ENCODE measurements at places on chromosomes 3 and 15. TPM values are rescaled to one million over a fixed set of nuclear protein-coding genes. Genes with fewer than 3 reads are reported as not detected.

- H3K27ac ChIP-seq: no peak overlapping the region
- no peak for DNase-seq
- no peaks in the 10 kb centered on the region for H3K4me1 ChIP-seq
- no peak overlapping the region for H3K4me3 ChIP-seq
- no peaks in the 10 kb centered on the region for H3K36me3 ChIP-seq
Observed at GRCh38 chr3:186751480-186751879, 31.9 kb upstream of the EIF4A2 start.

DNA sequence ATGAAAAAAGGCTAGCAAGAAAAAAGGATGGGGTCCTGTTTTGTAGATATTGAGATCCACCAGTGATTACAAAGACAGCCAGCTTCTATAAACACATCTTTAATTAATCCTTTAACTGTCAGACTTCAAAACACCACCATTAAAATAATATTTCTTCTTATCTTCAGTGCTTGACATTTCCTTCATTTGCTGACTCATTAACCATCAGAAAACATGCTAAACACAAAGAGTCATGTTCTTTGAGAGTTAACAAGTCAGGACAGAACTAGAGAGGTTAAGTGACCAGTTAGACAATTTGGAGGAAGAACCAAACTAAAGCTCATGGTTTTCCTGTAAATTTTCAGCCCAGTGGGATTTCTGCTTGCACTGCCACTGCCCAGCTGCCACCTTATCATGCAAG, 111.4 kb downstream of the MEIS2 start:
- no peaks in the 10 kb centered on the region for H3K36me3 ChIP-seq
- DNase-seq: no peak
- H3K27ac ChIP-seq: no peak overlapping the region
- H3K27me3 ChIP-seq: no peaks in the 10 kb centered on the region
- H3K4me3 ChIP-seq: no peak overlapping the region

The ZBTB47 gene
- total RNA-seq: 84.2 TPM

The MINAR1 gene
- total RNA-seq: 1.3 TPM

DNA sequence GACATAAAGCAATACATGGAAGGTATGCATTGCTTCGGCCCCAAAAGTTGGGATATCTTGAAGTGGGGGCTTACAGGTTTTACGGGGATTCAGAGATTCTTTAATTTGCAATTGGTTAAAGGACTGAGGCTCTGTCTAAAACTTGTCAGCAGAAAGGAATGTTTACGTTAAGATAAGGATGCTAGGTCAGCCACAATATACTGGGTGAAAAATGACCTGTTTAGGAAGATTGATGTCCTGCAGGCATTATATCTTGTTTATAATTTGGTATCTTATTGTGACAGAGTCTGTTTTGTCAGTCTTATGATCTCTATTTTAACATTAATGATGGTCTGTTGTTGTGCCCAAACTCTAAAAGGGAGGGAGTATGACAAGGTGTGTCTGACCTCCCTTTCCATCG, 15.3 kb upstream of the CCNDBP1 start:
- H3K4me1 ChIP-seq: peaks cover 23% of the 10 kb centered on the region
- no peak overlapping the region for H3K27ac ChIP-seq
- H3K27me3 ChIP-seq: no peaks in the 10 kb centered on the region

DNA sequence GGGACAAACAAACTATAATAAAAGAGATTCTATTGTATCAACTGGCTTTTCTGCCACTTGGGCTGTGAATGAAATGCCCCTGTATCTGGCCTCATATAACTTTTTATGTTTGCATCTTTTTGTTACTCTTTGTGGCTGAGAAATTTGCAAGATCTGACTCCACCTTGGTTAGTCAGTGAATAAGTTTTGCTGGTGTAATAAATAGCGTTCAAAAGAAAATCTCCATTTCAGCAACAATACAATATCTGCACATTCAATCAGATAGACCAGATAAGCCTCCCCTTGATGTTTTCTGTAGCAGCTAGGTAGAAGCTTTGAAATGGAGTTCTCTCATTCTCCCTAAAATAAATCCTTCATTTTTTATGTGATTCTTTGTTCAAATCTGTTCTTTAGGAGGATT, 12.0 kb downstream of the TRAT1 start:
- no peak for DNase-seq
- no peak overlapping the region for H3K4me3 ChIP-seq
- H3K27ac ChIP-seq: no peak overlapping the region
- no peaks in the 10 kb centered on the region for H3K36me3 ChIP-seq
- H3K27me3 ChIP-seq: no peaks in the 10 kb centered on the region

The SV2B gene
- total RNA-seq: 2.6 TPM

The FAM3D gene
- total RNA-seq: not detected

DNA sequence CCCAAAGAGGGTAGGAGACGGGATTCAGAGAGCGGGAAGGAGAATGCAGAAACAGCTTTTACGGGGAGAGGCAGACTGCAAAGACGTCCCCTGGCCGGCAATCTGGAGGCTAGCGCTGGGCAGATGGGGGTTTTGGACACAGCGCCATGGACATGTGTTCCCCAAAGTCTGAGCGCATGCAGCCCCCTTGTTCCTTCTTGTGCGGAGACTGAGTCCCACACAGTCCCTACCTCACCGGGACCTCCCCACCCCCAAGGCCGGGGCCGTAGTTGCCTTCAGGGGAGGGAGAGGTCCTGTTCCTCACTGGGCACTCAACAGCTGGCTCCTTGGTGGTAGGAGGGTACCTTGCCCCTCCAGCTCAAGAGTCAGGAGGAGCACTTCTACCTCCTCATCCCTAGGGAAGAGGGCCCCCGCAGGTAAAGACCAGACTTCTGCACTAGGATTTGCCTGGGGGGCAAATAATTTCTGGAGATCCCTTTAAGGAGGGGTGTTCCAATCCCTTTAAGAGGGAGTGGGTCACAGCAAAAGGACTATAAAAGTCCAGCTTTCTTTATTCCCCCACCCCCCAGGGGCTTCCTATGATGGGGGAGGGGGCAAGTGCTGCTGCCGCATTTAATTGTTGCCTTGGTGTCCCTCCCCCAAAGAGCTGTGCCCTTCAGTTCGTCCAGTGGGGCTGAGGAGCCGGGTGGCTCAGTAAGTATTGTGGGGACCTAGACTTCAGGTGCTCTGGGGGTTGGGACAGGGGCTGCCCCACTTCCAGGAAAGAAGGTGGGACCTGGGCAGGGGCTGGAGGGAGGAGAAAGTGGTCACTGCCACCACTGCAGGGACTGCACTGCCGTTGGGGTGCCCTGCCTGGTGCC, 3.6 kb upstream of the BAHD1 start:
- no peak overlapping the region for H3K27ac ChIP-seq
- peaks cover 19% of the 10 kb centered on the region for H3K4me1 ChIP-seq
- peak overlapping the region; percentile 68 for H3K4me3 ChIP-seq
- no peak for DNase-seq

The SEMA5B gene
- total RNA-seq: 0.14 TPM

The PRKCD gene
- total RNA-seq: 20.2 TPM

DNA sequence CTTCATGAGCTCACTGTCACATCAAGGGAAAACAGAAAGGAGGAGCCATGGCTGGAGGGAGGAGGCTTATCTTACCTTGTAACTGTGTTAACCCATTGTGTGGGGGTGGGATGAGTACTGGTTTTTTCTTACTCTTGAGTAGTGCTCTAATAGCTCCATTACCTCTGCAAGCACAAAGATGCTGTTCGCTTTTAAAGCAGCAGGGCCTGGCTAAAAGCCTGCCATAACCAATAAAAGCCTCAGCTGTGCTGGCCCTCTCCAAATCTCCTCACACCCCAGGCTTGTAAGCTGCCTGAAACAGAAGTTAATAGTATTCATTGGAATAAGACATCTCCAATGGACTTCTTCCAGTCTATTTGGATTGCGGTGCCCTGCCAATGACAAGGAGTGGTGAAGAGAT, 544.1 kb downstream of the TUSC7 start:
- DNase-seq: no peak
- no peaks in the 10 kb centered on the region for H3K27me3 ChIP-seq
- no peak overlapping the region for H3K4me3 ChIP-seq
- H3K4me1 ChIP-seq: no peaks in the 10 kb centered on the region
- no peak overlapping the region for H3K27ac ChIP-seq
- no peaks in the 10 kb centered on the region for H3K36me3 ChIP-seq

DNA sequence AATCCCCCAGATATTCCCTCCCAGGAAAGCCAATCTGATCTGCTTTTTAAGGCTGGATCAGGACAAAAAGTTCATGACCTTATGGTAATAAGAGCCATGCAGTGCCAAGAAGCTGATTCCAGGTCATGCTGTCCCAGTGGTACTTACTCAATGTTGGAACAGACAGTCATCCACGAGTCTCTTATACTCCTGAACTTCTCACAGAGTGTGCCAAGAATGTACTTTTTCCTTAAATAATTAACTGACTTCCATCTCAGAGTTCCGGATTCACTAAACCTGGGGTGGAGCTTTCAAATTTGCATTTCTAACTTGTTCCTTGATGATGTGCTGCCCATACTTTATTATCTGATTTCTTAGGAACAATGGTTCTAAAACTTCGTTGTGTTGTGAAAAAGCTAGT, 3.4 kb upstream of the P3H2 start:
- no peak for DNase-seq
- H3K27ac ChIP-seq: no peak overlapping the region
- no peak overlapping the region for H3K4me3 ChIP-seq
- H3K27me3 ChIP-seq: no peaks in the 10 kb centered on the region

DNA sequence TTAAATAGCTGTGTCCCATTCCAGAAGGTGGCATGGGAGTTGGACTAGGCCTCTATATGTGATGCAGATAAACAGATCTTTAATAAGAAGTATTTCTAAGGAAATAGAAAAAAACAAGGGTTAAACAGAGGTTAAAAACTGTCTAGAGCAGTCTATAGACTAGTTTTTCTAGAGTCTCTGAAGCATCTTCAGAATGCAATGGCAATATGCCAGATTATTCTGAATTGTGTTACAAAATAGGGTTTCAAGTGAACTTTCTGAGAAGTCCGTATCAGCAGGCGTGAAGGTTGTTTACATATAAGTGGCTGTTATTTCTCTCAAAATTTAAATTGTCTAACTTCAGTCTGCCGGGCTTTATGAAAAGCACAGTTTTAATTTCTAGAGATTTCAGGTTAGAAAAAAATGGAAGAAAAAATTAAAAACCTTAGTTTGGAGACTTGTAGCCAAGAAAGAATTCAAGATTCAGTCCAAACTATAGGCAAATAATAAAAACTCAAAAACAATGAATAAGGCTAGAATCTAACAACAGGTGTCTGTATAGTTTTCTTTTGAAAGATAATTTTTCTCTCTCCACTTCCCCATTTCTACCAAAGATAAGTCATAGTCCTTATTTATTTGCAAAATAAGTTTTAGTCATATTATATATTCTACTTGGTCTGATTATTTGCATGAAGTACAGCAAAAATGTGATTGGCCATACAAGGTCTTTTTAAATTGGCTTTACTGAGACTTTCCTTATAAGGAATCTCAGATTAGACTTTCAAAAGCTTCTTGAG, 55.2 kb downstream of the OSTN start:
- no peaks in the 10 kb centered on the region for H3K4me1 ChIP-seq
- H3K36me3 ChIP-seq: no peaks in the 10 kb centered on the region
- no peak for DNase-seq
- no peak overlapping the region for H3K27ac ChIP-seq
- no peak overlapping the region for H3K4me3 ChIP-seq
- H3K27me3 ChIP-seq: no peaks in the 10 kb centered on the region

The FRMD5 gene
- not detected for total RNA-seq

DNA sequence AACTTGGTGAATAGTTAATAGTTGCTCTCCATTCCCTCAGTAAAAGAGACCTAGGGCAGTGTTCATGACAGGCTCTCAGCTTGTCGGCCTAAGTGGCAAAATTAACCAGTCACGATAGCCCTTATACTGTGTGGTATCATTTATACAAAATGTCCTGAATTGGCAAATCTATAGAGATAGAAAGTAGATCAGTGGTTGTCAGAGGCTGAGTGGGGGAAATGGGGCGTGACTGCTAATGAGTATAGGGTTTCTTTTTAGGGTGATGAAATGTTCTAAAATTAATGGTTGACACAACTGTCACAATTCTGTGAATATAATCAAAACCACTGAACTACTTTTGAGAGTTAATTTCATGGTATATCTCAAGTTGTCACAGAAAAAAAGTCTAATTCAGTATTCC, 20.9 kb downstream of the ARIH1 start:
- H3K36me3 ChIP-seq: no peaks in the 10 kb centered on the region
- H3K27me3 ChIP-seq: no peaks in the 10 kb centered on the region
- DNase-seq: no peak
- no peak overlapping the region for H3K4me3 ChIP-seq
- H3K27ac ChIP-seq: no peak overlapping the region
- peaks cover 48% of the 10 kb centered on the region for H3K4me1 ChIP-seq

The TMEM108 gene
- 0.28 TPM for total RNA-seq

All from thoracic aorta (tissue), 2 donors.